Left lung (tissue), 14 donors: ENCODE measurements at places on chromosomes 5 and 9. TPM values are rescaled to one million over a fixed set of nuclear protein-coding genes. Genes with fewer than 3 reads are reported as not detected.

FNBP1 gene
- total RNA-seq: 51.8 TPM

PRXL2C gene
- total RNA-seq: 18.2 TPM

- DNase-seq: no peak
- no peaks in the 10 kb centered on the region for H3K36me3 ChIP-seq
- no peak overlapping the region for H3K27ac ChIP-seq
Observed at GRCh38 chr9:95724253-95724991, 151.1 kb upstream of the ERCC6L2 start.

- no peak for DNase-seq
- H3K4me1 ChIP-seq: peaks cover 34% of the 10 kb centered on the region
- H3K27me3 ChIP-seq: no peaks in the 10 kb centered on the region
- H3K4me3 ChIP-seq: no peak overlapping the region
Observed at GRCh38 chr5:95042037-95042436, 242.9 kb downstream of the MCTP1 start.

DNA sequence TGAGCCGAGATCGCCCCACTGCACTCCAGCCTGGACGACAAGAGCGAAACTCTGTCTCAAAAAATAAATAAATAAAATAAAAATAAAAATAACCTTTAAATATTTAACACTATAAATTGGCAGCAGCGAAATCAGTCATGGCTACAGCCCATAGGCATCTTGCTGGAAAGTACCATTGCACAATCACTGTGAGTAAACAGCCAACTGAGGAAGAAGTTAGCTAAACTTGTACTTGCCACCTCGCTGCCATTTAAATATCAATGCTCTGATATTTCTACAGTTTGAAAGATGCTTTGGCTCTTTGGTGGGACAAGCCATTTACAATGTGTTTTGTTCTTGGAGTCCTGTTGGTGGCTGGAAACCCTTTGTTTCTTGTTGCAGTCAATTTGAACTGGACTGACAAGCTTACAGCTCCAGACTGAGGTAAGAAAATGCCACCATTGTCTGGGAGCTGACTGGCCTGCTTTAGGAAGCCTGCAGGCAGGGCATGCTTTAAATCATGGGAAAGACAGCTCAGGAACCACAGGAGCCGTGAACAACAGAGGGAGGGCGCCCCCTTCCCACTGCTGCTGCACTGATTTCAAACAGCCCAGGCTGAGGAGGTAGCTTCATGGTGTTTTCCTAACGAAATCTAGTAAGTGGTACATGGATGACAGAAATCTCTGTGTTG is 322.8 kb upstream of the RFX3 start:
- H3K4me3 ChIP-seq: no peak overlapping the region
- H3K27ac ChIP-seq: no peak overlapping the region
- no peaks in the 10 kb centered on the region for H3K4me1 ChIP-seq
- no peaks in the 10 kb centered on the region for H3K27me3 ChIP-seq
